Nephron progenitor cell (in vitro differentiated cells): ENCODE measurements at places on chromosomes 6 and 20.

GRCh38 chr6:121441477-121441876, 6.0 kb downstream of the GJA1 start:
- no peak for DNase-seq

DNA sequence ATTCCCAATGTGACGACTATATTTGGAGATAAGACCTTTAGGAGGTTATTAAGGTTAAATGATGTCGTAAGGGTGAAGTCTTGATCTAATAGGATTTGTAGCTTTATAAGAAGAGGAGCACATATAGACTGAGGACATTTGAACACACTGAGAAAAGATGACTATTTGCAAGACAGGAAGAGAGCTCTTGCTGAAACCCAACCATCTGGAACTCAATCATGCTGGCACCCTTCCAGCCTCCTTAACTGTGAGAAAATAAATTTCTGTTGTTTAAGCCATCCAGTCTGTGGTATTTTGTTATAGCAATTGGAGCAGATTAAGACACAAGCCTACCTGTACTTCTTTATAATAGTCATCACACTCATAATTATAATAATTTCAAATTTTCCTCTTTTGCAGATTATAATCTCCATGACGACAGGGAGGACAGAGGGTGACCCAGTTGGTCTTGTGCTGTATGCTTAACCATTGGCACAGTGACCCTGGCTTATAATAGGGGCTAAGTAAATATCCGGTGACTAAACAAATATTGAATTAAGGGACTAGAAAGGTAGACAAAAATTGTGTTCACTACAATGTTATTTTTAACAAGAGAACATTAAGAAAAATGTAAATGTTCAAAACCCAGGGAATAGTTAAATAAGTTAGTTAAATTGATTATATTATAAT, 206.4 kb upstream of the HDDC2 start:
- no peak for DNase-seq

DNA sequence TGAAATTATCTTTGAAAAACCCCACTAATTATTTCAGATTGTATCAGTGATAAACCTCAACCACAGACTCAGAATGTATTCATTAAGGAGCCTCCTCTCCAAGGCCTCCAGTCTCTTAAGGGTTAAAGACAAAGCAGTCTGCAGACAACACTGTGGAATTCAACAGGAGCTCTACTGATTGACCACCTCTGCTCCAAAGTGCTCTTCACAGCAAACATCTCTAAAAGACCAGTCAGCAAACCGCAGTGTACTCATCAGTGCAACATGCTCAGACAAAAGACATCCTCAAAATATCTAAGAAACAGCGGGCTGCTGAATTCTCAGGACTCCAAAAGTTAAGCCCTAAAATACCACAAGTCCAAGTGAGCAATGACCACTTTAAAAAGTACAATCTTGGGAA, 42.0 kb downstream of the UQCC1 start:
- no peak for DNase-seq

- DNase-seq: no peak
Observed at GRCh38 chr6:52503851-52504781, 72.7 kb downstream of the TRAM2 start.

DNA sequence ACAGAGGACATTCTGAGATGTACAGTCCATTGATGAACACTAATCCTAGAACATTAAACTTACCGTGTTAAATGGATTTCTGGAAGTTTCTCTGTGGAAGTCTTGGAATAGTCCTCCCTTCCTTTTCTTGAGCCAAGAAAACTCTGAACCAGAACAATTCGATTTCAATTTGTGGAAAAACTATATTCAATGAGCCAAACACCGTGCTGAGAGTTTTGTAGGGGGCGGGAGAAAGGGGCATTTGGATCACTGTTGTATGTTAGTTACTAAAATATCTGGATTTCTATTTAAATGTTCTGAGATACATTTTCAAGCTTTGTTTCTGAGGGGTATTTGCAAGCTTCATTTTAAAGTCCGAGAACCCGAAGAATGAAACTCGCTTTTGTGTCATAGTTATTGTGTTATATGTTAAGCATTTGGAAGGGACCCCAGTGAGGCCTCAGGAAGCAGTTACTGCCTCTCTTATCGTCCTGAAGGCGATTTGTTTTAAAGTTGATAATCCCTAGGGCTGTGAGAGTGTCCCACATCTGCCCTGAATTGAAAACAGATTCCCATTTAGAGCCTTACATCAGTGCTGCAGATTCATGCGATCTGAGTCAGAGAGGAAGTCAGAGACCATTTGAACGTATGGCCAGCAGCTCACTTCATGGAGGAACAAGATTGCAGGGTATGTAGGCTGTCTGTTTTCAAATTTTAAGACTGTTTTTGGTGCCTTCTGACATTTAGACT, 70.8 kb upstream of the SASH1 start:
- no peak for DNase-seq

DNA sequence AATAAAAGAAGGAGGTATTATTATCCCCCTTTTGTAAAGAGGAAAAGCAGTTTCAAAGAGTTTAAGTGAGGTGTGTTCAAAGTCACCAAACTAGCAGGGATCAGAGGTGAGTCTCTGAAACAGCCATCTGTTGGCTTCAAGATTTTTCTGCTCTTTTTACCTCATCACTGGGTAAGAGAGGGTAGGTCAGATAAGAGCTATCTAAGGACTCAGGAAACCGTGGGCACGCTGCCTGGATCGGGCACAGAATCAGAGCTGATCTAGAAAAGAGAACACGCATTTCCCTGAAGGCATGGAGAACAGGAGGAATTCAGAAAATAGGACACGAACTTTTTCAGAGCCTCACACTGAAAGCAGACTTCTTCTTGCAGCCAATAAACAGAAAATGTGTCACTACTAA, 65.8 kb upstream of the LY86 start:
- DNase-seq: no peak

- no peak for DNase-seq
Observed at GRCh38 chr6:111410371-111410770, 72.6 kb downstream of the REV3L start.

GRCh38 chr6:149242883-149243282, 74.6 kb upstream of the TAB2 start:
- no peak for DNase-seq

DNA sequence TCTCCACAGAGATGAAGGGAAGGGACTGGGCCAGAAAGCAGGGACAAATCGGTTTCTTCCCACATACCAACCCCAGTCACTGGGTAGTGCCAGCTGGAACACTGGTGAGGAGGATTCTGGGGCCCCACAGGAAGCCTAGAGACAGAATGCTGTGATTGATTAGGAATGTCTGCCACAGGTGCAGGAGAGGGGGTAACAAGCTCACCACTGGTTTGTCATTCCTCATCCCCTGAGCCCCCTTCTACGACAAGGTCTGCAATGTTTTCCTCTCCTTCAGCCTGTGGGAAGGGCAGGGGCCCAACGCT, 89.8 kb downstream of the PREX1 start:
- DNase-seq: no peak

DNA sequence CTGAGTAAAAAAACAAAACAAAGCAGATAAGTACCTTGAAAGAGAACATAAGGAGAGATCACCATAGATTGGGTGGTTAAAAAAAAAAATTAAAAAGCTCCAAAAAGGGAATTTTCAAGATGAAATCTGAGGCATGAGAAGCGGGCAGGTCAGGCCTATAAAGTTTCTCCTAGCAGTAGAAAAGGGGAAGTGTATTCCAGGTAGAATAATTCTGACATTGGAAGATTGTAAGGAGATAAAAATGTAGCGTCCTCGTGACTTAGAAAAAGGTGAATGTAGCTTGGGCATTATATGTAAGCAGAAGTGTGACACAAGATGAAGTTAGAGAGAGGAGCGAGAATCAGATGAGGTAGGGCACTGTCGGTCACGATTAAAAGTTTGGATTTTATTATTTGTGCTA, 9.1 kb upstream of the ADGRB3 start:
- no peak for DNase-seq

- no peak for DNase-seq
Observed at GRCh38 chr6:122817766-122818165, 28.7 kb downstream of the SMPDL3A start.

DNA sequence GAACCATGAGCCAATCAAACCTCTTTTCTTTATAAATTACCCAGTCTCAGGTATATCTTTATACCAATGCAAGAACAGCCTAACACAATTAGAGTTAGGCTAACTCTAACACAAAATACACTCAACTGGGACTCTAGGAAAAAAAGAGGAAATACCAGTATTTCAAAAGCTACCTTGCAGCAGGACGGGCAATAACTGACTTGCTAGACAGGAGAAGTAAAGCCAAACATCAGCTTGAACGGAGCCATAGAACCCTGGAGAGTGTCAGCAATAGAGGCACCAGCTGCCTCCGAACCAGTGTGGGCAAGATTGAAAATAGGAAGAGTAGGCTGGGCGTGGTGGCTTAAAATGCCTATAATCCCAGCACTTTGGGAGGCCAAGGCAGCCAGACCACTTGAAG, 162.0 kb upstream of the SOX4 start:
- no peak for DNase-seq

GRCh38 chr6:70289299-70289698, 13.6 kb downstream of the COL9A1 start:
- no peak for DNase-seq

DNA sequence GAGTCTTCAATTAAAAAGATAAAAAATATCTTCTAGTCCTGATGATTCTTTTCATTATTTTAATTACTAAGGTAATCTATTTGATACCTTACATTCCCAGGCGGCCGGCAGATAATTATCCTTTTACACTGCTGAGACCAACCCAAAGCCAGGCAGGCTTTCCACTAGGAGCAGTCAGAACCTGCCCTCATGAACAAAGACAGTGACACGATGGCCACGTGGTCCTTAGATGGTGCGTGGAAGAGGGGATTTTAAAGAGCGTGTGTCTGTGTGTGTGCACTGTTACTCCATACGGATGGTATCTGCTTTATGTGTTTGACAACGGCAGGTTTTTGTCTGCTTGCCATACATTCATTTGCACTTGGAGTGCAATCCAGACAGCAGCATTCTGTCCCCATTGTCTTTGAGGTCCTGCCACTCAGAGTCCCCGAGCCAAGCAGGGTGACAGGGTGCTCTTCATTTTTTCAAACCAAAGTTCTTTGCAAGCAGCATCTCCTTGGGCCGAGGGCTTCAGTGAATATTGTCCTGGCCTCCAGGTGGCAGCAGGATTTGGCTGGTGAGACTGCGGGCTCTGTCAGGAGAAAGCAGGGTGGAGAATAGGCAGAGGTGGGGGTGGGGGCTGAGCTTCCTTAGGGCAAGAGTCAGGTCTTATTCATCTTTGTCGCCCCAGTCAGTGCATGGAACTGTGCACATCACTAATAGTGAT, 260.5 kb downstream of the NRN1 start:
- peak; percentile 23 for DNase-seq

- DNase-seq: peak; percentile 32
Observed at GRCh38 chr20:35618263-35619131, 2.9 kb downstream of the SPAG4 start.

- DNase-seq: no peak
Observed at GRCh38 chr6:16089232-16090062, 39.4 kb upstream of the MYLIP start.

- DNase-seq: peak; percentile 64
Observed at GRCh38 chr6:166707045-166707444, 80.0 kb upstream of the RPS6KA2 start.

GRCh38 chr6:28696167-28696566, 170.5 kb downstream of the GPX5 start:
- no peak for DNase-seq

- no peak for DNase-seq
Observed at GRCh38 chr6:165843121-165843520, 180.1 kb upstream of the PDE10A start.

- no peak for DNase-seq
Observed at GRCh38 chr6:148244217-148244935, 98.3 kb upstream of the SASH1 start.

GRCh38 chr6:139979021-139979725, 604.7 kb upstream of the CITED2 start:
- peak; percentile 56 for DNase-seq

GRCh38 chr20:18284805-18285533, 3.4 kb upstream of the ZNF133 start:
- DNase-seq: no peak

DNA sequence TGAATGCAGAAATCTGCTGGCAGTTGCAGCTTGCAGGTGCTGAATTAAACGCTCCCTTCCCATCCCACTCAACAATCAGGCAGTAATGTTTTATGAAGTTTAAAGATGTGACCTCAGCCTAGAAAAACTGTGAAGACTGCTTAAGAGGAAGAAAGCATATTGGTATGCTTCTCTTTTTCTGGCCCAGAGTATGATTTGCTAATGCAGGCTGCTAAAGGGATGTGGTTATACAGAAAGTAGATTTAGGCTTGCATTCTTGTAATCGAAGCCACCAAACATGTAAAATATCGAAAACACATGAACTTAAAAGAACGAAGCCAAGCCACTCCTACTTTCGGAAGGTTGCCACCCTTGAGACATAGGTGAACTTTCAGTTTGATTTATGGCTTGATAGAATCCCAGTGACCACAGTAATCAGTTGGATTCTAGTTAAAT, 40.7 kb downstream of the MAP3K5 start:
- no peak for DNase-seq

- DNase-seq: no peak
Observed at GRCh38 chr20:23161244-23161891, 75.2 kb upstream of the CD93 start.

GRCh38 chr6:161242779-161243693, 30.8 kb downstream of the AGPAT4 start:
- peak; percentile 22 for DNase-seq

GRCh38 chr6:112717401-112717800, 370.3 kb downstream of the RFPL4B start:
- no peak for DNase-seq

DNA sequence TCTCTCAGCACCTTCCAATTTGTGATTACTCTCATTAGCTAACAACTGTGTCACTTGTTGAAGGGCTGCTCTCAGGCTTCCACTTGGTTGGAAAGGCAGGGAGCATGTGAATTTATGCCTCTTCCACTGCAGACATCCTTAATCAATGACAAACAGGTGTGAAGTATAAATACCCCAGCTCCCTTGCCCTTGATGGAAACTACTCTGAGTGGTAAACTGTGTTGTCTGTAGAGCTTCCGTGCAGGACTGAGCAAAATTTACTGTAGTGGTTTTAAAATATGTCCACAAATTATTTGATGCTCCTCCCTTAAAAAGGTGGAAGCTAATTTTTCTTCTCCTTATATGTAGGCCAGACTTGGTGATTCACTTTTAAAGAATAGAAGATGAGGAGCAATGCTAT, 253.0 kb upstream of the TBX18 start:
- no peak for DNase-seq

DNA sequence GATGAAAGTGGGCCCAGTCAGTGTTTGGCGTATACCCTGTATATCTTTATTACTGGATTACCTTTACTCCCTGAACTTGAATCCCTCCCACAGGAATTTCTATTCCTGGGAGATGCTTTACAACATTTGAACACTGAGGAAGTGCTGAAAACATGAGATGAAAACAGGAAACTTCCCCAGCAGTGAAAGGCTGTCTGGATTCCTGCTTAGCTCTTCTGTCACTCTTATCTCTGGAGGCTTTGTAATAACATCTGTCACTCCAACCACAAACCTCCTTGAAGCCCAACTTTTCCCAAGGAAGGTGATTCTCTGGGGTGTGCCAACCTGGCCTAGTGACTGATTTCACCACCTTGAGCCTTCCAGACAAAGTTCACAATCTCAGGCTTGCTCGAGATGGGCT, 264.5 kb upstream of the BMP2 start:
- DNase-seq: no peak

GRCh38 chr6:36419310-36419709, 23.3 kb downstream of the PXT1 start:
- DNase-seq: no peak
